Activated T-helper 1 cell treated with anti-CD3 and anti-CD28 coated beads, Interleukin-2, amount 50 U/mL, for 16 hours (primary cell): ENCODE measurements at places on chromosomes 3 and 15.

DNA sequence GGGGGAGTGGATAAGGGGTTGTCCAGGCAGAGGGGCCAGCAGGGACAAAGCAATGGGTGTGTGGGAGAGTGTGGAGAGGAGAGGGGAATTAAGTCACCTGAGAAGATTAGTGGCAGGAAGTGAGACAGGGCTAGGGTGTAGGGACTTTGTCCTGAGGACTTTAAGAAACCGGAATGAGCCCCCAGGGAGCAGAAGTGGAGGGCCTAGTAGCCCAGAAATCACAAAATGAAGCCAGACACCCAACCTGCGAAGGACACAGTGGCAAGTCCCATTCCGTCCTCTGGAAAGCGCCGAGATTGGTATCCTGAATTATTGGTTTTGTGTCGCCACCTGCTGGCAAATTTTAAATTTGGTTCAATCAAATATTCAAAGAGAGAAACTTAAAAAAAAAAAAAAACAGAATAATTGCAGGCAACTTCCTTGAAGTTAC is 78.0 kb upstream of the SLC25A36 start:
- DNase-seq: no peak

DNA sequence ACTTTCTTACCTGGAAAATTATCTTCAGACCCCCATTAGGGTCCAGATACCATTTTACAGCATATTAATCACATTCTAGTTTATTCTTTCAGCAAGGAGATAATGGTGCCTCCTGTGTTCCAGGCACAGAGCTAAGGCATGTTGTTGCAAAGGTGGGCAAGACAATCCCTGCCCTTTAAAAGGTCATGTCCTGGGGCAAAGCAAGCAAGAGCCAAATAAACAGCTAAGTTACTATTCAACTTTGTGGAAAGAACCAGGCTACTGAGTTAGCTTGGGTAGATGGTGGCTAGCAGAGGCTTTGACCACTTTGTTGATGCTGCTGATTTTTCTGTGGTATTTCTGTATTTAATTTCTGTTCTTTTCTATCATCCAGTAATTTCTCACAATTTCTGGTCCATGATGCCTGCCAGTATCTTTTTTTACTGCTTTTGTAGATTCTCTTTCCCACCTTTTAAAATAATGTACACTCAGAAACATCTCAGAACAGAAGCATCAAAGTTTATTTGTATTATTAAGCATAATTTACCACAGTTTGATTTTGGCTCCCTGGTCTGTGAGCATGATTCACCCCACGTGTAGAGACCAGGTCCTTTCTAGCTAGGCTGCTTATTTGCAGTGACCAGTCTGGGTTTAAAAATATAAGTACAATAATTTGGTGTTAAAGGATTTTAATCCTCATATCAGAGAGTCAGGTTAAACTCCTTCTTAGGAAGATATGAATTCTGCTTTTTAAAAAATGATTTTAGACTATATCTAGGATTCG is 71.5 kb downstream of the LRRC28 start:
- DNase-seq: no peak

GRCh38 chr3:121836481-121836880 is 1.5 kb downstream of the EAF2 start:
- DNase-seq: no peak

GRCh38 chr15:64149893-64150578 is 1.5 kb upstream of the SNX22 start:
- no peak for DNase-seq

- DNase-seq: no peak
Observed at GRCh38 chr3:169324452-169324785, 339.1 kb downstream of the MECOM start.

DNA sequence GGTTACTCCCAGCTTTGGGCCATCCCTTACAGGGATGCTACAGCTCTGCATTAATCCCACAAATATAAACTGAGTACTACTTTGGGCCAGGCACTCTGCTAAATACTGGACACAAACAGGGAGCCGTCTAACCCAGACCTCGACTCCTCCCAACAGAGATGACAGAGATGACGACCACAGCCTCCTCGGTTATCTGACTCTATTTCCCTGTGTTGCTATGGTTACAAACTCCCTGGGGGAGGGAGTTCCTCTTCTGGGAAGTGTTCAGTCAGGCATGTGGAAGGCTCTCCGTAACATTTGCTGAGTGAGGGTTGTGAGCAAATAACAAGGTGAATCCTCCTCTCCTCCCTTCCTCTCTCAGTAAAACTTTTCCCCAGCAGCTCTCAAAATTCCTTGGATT is 6.7 kb upstream of the CMTM7 start:
- no peak for DNase-seq

GRCh38 chr15:28890711-28891495 is 5.1 kb downstream of the APBA2 start:
- DNase-seq: no peak

DNA sequence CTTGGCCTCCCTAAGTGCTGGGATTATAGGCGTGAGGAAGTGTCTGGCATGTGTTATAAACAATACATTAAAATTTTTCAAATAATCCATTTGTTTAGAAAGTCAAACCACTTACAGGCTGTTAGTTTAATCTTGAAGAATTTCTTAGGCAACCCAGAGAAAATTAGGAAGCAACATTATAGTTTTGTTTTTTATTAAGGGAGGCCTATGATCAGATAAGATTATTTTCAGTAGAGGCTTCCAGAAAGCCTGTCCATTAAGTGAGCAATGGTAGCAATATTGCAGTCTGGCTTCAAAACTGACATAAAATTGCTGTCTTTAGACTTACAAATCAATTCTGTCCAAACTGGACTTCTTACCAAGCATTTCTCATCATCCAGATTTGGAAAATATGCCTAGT is 49.6 kb downstream of the CD47 start:
- no peak for DNase-seq

DNA sequence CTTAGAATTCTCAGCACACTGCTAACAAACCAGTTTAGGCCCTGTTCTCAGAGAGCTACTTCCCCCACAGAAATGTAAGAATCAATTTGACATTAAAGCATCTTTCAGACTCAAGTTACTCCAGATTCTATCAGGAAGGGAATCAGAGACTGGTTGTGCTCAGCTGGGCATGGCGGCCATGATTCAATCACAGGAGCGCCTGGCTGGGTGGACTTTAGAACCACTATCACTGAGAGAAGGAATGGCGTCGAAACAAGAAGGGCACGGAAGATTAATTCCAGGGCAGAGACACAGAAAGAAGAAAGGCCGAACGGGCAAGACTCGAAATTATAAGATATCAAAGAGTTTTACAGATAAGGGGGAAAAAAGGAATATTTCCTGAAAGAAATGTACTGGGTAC is 6.2 kb downstream of the TNIK start:
- no peak for DNase-seq

- no peak for DNase-seq
Observed at GRCh38 chr3:195893516-195893915, 14.8 kb downstream of the TNK2 start.

- no peak for DNase-seq
Observed at GRCh38 chr15:55348281-55348778, 29.3 kb downstream of the PIGB start.

DNA sequence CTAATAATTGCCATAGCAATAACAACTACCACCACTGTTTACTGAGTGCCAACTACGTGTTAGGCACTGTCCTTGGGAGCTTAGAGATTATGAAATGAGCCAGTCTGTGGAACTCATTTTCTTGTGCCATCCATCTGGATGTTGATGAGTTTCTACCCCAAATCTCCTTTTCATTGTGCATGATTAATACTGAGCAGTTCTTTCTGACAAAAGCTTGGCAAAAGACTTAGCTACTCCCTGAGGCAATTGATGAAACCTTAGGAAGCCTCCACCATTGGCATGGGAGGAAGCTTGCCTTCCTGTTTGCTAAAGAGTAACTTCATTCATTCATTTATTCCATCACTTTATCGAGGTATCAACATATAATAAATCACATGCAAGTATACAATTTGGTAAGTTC is 39.8 kb downstream of the PRICKLE2 start:
- no peak for DNase-seq

DNA sequence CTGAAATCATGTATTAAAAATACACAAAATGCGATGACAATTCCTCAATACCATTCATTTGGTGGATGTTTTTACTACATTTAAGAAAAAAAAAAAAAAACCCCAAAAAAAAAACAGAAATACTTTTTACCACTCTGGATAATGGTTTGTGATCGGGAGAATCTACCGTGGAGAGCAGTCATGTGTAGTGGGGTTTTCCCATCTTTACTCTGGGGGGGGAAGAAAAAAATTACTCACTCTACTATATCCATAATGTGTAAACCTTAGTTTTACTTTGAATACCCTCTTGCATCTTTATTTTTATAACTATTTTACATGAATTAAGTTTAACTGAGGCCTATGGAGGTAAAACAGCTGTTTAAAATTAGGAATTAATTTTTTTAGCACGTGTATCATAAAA is 83.3 kb downstream of the ANKRD28 start:
- no peak for DNase-seq

DNA sequence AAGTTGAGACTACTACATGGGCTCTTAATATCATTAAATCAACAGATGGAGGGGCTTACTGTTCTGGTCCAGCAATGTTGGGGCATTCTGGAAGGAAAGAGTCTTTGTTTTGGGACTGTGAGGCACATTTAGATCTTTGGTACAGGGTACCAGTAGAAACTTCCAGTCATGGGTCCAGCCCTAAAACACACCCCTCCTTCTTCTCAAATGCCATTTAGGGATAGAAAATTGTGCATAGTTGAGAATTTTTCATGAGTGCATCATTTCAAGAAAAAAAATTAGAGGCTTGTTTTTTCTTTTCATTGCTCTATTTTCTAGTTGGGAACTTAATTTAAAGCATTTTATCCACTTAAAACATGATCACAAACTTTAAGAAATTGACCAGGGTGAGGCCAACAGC is 4.1 kb upstream of the RTP1 start:
- no peak for DNase-seq
